ENCODE measurements at places on chromosomes 6 and 20.

DNA sequence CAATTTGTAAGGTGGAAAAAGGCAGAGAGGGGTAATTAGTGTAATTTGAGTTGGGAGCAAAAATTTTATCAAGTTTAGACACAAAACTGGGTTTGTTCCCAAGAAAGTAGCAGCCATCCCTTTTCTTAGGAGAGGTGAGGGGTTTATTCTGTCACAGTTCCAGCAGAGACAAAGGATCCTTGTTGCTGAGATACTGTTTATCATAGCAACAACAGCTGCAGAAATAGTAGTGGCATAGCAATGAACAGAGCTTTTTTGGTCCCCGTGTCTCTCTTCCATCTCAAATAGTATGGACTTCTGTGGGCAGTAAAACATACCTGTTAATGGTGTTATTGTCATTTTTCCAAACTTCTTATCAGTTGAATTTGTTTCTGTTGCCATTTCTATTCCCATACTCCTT lies 23.9 kb downstream of the ZKSCAN8 start:
- DNase-seq = no peak

- DNase-seq = no peak
Observed at GRCh38 chr6:157144859-157145568, 178.3 kb downstream of the TMEM242 start.

DNA sequence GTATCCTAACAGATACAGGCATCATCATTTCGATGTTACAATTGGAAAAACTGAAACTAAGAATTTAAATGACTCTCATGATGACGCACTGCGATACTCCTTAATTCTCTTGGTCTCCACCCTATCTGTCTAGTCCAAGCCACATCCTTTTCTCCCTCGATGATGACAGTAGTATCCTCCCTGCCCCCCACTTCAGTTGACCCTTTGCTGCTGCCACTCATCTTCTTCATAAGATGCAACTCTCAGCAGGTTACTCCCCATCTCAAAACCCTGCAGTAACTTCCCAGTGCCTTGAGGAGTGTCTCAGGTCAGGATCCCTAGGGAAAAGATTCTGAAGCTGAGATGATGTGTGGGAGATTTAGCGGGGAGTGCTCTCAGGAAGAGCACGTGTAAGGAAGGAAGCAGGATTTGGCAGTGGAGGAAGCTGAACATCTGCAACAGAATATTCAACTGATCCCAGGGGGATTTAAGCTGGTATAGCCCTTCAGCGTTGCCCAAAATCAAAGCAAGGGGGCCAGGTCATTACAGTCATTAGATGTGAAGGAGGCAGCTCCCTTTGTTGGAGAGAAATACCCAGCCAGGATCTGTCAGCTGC lies 16.1 kb downstream of the JPH2 start:
- no peak for DNase-seq

DNA sequence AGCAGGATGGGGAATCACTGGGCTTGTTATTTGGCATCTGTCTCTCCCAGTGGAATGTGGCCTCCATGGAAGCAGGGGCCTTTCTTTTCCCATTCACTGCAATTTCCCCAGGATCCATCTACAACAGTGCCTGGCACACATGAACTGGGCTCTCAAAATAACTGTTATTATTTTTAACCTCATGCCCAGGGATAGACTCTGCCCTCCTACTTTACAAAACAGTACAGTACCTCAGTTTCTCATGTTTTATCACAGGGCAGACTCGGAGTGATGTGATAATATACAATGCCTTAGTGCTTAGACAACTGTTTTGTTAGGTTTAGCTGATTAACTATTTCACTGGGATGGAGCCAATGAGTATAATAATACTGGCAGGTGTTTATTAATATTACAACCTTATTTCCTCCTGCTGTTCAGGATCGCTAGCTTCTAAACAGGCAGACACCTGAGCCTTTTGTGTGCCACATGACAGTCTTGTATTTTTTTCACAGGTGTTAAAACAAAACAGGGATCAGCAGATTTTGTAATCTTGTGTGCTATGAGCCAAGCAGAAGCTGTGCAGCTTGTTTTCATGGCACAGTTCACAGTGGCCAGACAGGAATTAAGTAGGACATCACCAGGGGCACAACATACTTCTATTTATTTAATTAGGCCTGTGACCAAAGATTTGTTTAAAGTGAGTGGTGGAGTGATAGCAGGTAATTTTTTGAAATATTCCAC lies 157.7 kb upstream of the EYA4 start:
- DNase-seq = no peak

DNA sequence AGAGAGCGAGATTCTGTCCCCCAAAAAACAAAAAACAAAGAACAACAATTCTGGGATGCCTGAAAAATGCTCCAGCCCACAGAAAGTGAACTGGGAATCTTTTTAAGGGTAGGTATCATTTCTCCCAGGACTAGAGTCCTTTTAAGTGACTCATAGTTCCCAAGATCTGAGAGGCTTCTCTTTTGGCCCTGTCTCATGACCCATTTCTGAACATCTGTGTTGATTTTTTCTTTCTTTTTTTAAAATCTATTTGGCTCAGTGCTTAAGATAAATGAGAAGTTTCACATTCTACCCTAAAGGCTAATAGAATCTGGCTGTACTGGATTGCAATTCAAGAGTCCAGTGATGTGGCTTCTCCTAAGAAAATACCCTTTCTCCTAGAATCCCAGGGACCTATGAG lies 217.6 kb upstream of the FOXQ1 start:
- DNase-seq = no peak

GRCh38 chr20:59015411-59015810 lies 3.8 kb upstream of the TUBB1 start:
- no peak for DNase-seq

GRCh38 chr20:23283096-23283850 lies 67.3 kb upstream of the NXT1 start:
- no peak for DNase-seq

DNA sequence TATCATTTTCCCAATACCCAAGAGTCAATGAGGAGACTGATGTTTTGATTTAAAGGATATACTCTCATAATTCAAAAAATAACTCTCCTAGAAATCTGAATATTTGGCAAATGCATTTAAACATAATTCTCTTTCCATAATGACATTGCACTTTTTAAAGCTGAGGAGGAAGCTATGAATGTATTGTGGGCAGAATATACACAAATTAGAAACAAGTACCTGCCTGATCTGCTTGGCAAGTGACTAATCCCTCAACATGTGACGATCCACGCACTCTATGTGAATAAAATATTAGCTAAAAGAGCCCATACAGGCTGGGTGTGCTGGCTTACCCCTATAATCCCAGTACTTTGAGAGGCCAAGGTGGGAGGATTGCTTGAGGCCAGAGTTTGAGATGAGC lies 88.3 kb upstream of the CCDC28A start:
- no peak for DNase-seq

GRCh38 chr6:6866656-6867403 lies 240.9 kb upstream of the RREB1 start:
- DNase-seq = no peak

DNA sequence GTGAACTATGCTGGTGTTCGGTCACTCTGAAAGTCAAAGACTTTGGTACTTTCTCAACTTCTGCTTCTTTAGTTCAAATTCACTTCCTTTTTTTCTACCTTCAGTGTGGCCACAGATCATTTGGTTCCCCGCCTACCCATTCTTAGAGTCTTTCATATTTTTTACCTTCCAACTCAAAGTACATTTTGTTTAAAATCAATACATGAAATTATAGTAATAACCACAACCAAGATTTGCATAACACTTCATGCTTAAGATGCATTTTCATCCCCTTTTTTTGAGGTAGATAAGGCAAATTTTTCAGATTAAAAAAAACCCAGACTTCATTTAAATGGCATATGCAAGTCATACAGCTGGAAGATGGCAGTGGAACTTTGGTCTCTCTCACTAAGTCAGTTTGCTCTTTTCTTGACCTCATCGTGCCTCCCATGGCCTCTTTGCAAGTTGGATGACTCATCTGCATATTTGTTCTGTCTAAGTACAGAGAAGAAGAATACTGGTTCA lies 11.9 kb upstream of the CNR1 start:
- DNase-seq = no peak

DNA sequence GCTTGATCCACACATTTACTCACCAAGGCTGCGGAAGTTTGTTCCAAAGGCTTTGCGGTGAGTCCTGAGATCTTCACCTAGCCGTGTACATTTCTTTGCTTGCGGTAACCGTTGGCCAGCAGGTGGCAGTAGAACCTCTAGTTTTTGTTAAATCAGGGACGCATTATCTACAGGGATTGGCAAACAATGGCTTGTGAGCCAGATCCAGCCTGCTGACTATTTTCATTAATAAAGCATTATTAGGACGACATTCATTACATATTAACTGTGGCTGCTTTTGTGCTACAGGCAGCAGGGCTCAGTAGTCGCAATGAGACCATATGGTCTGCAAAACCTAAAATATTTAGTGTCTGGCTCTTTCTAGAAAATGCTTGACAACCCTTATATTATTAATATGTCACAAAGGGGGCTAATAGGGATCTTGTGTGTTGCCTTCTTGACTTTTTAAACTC lies 174.1 kb downstream of the DOK5 start:
- peak; percentile 38 for DNase-seq

- DNase-seq = no peak
Observed at GRCh38 chr20:23513164-23513563, 22.2 kb downstream of the CST8 start.

GRCh38 chr20:56004611-56005388 lies 519 bp downstream of the CBLN4 start:
- no peak for DNase-seq

DNA sequence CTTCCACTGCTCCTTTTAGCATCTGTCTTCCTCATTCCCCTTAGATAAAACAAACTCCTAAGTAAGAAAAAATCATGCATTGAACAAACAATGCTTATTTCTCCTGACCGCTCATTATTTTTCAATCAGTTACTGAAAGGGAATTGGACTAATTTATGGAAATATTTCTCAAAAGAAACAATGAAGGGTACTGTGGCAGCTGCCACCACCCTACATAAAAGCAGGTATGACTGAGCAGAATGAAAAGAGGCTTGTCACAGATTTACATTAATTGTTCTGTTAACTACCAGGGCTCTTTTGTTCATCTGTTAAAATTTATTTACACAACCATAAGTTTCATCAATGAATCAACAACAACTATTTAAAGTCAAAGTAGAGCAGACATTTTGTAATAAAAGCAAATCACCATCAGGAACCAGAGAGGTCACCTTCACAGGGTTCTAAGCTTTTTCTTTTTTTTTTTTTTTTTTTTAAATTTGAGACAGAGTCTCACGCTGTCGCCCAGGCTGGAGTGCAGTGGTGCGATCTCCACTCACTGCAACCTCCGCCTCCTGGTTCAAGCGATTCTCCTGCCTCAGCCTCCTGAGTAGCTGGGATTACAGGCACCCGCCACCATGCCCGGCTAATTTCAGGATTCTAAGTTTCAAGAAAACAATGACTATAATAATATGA lies 204.0 kb downstream of the PTPRK start:
- no peak for DNase-seq

DNA sequence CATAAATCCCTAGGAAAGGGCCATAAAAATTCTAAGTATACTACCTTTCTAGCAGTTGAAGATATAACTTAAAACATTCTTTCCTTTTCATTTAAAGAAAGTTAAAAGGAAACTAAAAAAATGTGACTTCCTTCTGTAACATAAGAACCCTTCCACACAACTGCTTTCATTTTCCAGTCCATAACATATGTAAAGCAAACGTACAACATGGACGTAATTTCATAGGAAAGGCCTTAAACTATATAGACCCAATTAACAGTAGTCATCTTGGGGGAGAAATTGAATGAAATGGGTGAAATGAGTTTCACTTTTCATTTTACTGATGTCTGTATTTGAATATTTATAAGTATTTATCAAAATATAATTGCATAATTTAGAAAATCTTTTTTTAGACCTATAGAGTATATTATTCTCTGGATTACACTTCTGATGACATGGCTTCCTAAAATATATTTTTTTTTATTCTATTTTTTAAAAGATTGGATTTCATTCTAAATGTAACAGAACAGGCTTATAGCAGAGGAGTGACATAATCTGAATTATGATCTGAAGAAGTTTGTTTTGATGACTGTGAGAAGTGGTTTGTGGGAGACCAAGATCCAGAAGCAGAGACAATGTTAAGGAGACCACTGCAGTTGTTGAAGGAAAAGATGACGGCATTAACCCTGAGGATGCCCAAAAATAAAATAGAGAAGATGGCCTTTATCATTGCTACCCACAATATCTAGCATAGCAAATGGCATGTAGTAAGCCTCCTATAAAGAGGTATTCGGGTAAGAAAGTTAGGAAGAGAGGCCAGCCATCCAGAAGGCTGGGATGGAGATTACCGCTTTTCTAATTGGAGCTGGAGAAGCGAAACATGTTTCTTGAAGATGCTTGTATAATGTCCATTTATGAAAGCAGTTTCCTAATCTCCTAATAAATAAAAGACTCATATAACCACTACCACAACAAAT lies 260.4 kb downstream of the PTPRK start:
- no peak for DNase-seq

DNA sequence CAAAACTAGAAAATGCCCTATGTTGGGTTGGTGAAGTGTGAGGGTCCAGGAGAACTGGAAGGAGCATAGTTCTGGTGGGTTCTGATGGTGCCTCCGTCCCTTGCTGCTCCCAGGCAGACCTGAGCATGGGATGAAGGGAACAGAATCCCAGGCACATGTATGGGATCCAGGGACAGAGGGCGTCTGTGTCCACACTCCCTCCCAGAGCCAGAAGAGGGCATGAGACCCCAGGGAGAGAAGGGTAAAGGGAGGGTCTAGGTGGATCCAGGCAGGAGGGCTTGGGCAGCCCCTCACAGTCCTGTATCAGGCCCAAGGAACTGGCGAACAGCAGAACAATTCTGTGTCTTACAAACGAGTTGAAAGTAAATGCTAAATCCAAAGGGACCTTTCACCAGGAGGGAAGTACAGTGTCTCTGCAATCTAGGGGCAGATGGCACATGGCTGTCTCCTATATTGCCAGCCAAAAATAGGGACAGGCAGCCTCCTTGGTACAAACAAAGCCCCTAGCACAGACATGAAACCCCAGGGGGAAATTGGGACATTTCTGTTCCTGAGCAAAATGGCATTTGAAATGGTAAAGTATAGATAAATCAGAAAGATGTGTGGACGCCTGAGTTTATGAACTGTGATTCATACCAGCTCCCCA lies 2.5 kb upstream of the BPIFA1 start:
- DNase-seq = no peak

DNA sequence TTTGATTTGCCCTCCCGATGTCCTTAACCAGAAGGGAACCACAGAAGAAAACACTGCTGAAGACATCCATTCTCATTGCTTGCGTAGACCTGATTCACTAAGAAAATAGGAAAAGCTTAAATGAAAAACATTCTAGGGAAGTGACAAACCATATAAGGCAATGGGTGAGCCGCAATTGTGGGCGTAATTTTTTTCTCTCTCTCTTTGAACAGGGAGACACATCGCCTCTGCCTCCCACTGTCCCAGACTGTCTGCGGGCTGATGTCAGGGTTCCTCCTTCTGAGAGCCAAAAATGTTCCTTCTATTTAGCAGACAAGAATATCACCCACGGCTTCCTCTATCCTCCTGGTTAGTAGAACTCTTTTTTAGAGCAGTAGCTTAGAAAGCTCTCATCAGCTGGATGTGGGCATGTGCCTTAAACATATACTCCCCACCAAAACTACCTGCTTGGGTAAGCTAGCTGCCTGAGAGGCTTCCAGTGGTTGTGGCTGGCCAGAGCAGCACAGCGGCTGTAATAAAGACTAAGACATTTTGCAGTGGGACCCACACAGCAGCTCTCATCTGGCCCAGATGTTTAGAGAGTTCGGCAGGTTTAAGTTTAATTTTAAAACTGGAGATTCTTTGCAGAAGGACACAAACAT lies 22.7 kb upstream of the CTAGE9 start:
- DNase-seq = no peak

Data from activated CD4-positive, alpha-beta T cell treated with anti-CD3 and anti-CD28 coated beads for 4 hours (primary cell).